ENCODE measurements at places on chromosomes 16 and 17.

- no peak for DNase-seq
Observed at GRCh38 chr17:9381068-9381467, 194.6 kb downstream of the STX8 start.

DNA sequence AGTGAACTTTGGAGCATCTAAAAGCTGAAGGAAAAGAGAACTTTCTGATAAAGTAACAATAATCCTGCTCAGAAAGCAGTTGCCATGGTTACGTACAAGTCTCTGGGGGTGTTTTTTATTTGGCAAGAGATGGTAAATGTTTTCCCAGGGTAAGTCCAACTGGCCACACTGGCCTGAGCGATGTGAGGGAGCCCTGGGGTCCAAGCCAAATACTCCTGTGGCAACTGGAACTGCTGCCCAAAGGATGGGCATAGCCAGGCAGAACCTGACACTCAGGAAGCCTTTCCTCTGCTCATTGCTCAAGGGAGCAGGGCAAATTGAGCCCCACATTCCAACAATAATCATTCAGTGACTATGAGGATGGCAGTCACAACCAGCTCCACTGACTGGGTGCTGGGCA, 26.8 kb upstream of the WSCD1 start:
- no peak for DNase-seq

- no peak for DNase-seq
Observed at GRCh38 chr17:46949291-46950174, 26.6 kb downstream of the GOSR2 start.

DNA sequence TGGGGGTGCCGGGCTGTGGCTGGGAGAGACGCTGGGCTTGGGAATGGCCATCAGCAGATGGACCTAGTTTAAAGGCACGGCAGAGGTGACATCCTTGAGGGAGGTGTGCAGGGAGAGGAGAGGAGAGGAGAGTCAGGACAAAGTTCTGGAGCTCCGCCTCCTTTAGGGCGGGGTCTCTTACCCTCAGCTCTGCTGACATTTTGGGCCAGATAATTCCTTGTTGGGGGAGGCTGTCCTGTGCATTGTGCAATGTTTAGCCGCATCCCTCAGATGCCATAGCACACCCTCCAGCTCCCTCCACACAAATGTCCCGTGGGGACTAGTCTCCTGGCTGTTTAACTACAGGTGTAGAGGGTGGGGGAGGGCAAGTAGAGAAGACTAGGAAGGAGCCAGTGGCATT, 48.3 kb downstream of the ARHGAP23 start:
- no peak for DNase-seq

DNA sequence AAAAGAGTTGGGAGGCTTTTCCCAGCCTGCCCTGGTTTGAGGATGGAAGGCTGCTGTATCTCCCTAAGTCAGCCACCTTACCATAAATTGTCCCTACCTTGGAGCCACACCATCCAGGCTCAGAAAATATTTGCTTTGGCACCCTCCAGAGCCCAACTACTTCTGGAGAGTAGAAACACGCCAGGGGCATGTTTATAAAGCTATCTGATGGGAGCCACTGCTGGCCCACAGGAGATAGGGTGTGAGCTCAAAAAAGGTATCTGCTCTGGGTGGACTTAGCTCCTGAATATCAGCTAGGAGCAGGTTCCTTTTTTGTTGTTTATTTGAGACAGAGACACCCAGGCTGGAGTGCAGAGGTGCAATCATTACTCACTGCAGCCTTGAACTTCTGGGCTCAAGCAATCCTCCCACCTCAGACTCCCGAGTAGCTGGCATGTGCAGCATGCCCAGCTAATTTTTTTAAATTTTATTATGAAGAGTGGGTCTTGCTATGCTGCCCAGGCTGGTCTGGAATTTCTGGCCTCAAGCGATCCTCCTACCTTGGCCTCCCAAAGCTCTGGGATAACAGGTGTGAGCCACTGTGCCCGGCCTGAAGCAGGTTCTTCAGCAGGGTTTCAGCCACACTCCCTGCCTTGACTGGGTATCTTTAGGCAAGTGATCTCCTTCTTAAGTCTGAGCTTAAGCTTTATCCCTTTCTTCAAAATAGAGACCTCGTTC, 147.1 kb downstream of the SALL1 start:
- DNase-seq: no peak

DNA sequence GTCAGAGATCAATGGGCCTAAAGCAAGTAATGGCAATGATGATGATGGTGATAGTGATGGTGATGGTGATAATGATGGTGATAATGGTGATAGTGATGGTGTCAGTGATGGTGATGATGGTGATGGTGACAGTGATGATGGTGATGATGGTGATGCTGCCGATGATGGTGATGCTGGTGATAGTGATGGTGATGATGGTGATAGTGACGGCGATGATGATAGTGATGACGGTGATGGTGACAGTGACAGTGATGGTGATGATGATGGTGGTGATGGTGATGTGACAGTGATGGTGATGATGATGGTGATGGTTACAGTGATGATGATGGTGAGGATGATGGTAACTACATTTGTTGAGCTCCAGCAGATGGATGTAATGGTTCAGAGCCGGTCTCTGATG, 30.8 kb upstream of the OR4D1 start:
- no peak for DNase-seq

GRCh38 chr16:67182288-67182687, 1.5 kb downstream of the MATCAP1 start:
- DNase-seq: no peak

- DNase-seq: no peak
Observed at GRCh38 chr17:69046121-69046807, 14.5 kb downstream of the ABCA9 start.

- DNase-seq: no peak
Observed at GRCh38 chr16:11950388-11950787, 8.5 kb upstream of the NPIPB2 start.

DNA sequence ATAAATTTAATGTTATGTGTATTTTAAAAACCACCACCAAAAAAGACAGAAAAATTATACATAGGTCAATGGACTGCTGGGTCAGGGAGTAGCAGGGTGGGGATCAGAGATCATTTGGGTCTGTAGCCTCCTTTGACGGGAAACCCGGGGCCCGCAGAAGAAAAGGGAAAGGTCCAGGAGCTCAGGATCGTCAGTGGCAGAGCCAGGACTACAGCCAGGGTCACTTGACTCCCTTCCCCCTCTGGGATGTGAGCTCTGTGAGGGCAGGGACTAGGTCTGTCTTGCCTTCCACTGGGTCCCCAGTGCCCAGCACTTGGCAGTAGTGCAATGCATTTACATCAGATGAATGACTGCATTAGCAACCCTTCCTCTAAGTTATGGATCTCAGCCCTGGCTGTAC, 62.1 kb downstream of the TOM1L2 start:
- no peak for DNase-seq

DNA sequence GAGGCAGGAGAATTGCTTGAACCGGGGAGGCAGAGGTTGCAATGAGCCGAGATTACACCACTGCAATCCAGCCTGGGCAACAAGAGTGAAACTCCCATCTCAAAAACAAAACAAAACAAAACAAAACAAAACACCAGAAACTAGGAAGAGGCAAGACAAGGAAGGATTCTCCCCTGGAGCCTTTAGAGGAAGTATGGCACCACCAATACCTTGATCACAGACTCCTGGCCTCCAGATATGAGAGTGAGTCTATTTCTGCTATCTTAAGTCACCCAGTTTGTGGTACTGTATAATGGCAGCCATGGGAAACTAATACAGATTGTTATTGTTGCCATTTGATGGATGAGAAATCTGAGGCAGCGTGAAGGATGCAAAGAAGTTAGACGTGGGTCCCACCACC, 14.6 kb upstream of the CPPED1 start:
- DNase-seq: no peak

DNA sequence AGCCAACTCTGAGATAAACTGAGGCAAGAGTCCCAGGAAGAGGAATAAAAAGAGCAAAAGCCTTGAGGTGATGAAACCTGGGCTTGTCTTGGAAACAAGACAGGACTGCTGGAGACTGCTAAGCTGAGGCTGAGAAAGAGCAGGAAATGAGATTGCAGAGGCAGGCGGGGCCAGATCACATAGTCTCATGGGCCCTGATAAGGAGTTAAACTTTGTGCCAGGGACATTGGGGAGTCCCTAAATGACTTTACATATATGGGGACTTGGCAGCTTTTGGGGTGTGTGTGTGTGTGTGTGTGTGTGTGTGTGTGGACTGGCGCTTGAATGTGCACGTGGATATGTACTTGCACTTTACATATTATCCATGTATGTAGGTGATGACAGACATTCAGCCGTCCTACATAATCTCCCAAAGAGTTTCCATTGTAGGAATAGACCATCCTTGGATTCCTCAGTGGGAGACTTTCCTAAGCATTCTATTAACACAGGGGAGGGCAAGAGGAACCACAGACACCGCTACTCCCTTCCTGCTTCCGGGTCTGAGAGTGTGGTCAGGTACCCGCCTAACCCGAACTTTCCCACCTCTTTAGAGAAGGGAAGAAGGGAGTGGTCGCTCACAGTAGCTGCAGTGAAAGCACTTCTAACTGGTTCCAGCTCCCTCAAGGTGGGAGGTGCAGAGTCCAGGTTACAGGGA, 123.1 kb downstream of the LYRM1 start:
- no peak for DNase-seq

- no peak for DNase-seq
Observed at GRCh38 chr17:76213491-76213890, 26.8 kb downstream of the RNF157 start.

DNA sequence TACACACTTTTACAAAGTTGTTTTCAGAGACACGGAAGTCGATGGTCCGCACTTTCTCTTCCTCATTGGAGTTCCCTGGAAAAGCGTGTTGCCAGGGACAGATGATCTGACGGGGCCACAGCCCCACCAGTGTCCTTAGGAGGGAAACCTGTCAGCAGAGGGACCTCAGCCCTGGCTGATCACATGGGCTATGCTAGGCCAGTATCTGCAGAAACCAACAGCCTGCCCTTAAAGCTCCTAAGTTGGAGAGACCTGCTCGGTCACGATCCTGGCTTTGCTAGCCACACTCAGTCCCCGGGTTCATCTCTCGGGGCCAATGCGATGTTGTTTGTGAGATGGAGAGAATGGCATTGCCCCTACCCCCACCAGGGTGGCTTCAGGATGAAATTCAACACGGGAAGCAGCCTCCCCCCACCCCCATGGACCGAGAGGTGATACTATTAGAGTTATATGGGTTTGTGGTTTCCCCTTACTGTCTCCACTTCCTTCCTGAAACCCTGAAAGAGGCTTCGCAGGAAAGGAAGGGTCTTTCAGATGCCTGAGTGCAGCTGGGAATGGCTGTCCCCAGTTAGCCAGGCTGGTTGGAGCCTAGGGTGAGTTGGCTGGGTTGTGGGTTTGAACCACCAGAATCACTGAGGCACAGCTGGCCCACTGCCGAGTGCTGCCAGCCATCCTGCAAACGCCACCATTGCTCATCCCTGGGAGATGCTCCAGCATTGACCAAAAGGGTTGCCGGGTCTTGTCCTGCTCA, 16.6 kb downstream of the RMI2 start:
- DNase-seq: no peak

- no peak for DNase-seq
Observed at GRCh38 chr17:156094-156621, 18.8 kb downstream of the SCGB1C2 start.

GRCh38 chr17:5705876-5706576, 121.7 kb upstream of the NLRP1 start:
- no peak for DNase-seq

GRCh38 chr16:82628711-82629110, 1.9 kb downstream of the CDH13 start:
- DNase-seq: no peak

DNA sequence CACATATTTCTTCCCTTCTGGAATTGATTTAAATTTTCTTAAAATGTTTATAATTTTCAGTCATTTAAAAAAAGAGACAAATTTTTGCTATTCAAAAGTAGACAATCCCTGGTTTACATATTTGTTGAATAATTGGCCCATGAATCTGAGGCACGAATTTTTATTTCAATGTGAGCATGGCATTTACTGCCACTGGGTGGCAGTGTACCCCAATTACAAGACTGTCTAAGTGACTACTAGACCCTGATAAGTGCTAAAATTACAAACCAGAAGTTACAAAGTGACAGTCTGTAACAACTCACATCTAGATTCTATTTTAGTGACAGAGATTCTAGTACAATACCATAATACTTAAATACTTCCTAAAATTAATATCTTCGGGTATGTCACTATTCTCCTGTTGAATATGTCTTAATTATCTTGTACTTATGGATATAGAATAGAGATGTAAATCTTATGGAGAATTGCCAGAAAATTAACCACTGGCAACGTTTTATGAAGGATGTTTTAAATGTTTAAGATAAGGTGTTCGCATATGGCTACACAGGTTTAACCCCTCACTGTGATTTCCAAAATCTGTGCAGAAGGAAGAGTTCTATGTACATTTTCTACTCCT, 235.8 kb downstream of the MAP2K4 start:
- no peak for DNase-seq

DNA sequence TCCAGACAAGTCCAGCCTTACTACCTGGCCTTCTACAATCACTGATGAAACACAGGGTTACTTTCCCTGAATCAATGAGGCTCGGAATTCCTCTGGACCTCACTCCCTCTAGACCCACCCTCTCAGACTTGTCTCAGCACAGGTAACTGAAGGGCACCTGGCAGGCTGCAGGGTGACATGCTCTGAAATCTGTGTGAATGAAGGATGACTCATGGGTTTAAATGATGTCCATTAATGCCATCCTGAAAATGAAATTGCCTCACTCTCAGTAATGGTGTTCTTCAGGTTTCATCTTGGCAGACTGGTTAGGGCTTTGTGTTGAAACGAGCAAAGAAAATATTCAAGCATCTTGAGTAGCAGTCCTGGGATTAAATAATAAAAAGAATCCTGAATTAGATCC, 134.4 kb downstream of the MAF start:
- no peak for DNase-seq

DNA sequence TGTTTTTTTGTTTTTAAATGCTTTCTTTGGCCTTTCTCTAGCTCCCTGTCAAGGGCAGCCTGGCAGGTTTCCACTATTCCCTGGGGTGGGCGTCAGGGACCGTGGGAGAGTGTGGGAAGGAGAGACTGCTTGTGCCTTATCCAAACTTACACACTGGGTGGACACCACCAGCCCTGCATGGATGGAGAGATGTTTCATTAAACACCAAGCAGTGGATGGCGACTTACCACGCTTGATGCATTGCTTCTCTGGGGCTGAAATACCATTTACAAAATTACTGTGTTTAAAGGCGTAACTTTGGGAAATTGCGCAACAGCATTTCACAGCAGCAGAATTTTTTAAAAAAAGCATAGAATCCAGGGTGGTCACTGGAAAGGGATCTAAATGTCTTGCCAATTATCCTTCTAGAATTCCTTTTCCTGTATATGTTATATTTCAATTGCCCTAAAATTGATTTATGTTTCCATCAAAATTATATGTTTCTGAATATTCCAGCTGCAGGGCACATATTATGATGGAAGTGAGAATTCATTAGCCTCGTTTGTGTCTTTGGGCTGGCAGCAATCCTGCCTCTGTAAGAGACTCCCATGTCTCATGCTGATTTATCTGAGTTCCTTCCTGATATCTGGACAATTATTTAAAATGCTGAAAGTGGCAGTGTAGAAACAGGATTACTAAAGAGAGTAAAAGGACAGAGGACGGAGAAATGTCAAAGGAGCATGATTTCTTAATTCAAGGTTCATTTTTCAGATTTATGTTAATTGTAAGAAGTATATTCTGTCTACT, 247.3 kb downstream of the GRIN2A start:
- DNase-seq: no peak

- DNase-seq: no peak
Observed at GRCh38 chr17:9218911-9219310, 197.6 kb downstream of the NTN1 start.
